ENCODE measurements at places on chromosomes 5 and 9.

GRCh38 chr9:16642421-16643109 lies 227.9 kb downstream of the BNC2 start:
- no peak for DNase-seq

- DNase-seq = no peak
Observed at GRCh38 chr9:21333226-21333625, 2.0 kb downstream of the KLHL9 start.

- DNase-seq = no peak
Observed at GRCh38 chr5:119395080-119395836, 39.4 kb downstream of the TNFAIP8 start.

- no peak for DNase-seq
Observed at GRCh38 chr9:93662952-93663572, 86.7 kb downstream of the PHF2 start.

DNA sequence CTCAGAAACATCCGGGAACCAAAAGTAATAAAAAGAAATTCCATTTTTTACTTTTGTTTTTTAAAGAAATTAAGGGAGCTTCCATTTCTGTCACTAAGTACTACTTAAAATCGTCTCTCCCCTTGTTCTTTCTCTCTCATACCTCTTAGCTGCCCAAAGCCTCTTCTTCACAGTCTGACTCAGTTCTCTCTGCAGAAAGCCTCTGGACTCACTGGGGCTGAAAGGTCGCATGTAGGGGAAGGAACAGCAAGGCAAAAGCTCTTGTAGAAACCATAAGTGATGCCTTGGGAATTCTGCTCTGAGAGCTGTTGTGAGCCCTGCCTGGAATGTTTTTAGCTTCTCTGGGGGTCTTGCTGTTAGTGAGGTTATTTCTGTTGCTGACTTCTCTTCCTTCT lies 100.8 kb upstream of the RANBP3L start:
- DNase-seq = no peak

- no peak for DNase-seq
Observed at GRCh38 chr5:151662805-151663204, 23.9 kb downstream of the SPARC start.

DNA sequence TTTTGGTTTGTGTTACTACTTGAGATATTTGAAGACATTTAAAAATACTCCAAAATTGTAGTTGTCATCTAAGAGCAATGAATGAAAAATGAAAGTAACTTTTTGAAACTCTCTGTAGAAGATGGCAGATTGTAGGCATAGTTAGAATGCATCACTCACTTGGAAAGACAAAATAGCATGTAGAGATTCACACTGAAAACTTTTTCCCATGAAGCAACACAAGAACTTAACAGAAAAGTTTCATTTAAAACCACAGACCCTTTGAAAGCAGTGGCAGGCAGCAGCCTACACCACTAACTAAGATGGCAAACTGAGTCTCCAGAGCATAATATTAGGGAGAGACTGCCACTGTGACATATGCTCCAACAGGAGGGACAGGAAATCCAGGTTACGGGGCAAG lies 18.9 kb upstream of the FAM174A start:
- DNase-seq = no peak

- DNase-seq = no peak
Observed at GRCh38 chr9:82148901-82149461, 160.4 kb downstream of the SPATA31D1 start.

GRCh38 chr9:133115604-133116345 lies 5.3 kb downstream of the RALGDS start:
- no peak for DNase-seq

DNA sequence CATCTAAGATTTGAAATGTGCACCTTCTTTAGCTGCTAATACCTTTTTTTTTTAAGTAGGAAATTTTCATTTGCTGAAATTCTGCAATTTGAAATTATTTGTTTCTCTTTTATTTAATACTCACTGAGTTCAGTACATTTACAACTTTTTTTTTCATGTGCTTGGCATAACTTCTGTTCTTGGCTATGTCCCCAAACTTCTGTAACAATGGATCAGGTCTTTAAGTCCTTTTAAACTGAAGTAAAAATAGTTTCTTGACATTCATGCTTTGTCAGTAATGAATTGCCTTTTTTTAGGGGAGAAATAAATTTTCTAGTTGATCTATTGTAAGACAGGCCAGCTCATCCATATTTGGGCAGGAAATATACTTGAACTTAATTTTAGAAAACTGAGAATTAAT lies 41.5 kb downstream of the EDIL3 start:
- no peak for DNase-seq

DNA sequence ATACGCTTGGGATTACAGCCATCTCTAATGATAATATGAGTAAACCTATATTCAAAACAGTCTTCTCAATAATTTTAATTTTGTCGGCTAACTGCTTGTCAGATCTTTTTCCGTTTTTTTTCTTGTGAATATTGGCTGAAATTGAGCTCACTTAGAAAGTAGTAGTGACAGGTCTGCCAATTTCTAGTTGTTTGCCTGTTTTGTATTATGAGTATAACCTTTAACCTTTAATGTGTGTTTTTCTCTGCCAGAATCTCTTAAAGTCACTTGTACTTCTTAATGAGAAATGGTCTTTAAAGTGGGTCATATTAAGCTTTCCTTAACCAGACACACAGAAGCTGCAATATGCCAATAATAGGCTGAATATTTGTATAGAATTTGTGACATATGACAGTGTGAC lies 511.0 kb downstream of the CSNK1G3 start:
- no peak for DNase-seq

DNA sequence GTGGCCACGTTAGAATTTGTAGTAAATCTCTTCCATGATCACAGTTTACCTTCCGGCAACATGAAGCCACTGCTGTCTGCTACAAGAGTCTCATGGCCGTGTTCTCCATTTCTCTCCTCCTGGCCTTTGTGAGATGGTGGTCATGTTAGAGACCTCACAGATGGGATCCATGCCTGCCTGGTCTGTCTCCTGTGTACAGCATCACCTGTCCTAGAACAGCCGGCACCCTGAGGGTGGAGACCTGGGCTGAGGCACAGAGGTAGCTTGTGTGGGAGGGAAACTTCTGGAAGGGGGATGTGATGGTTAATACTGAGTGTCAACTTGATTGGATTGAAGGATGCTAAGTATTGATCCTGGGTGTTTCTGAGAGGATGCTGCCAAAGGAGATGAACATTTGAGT lies 3.1 kb upstream of the FCN2 start:
- no peak for DNase-seq

GRCh38 chr5:126640866-126641265 lies 40.1 kb downstream of the PHAX start:
- DNase-seq = no peak

DNA sequence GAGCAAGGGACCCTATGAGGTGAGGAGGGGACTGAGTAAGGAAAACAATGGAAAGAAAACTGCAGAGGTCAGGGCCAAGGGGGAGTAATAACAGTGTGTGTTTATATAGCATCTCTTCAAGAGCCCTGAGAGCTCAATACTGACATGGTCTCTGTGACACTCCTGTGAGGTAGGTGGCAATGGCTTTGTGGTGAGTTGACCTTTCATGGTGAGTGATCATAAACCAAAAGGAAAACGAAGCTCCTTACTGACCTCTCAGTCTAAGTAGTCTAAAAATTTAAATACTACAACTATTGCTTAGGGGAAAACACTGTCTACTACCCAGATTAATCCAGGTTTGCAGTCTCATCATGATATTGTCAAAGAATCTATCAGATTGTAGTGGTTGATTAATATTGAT lies 130.9 kb downstream of the SNCAIP start:
- no peak for DNase-seq

GRCh38 chr5:139961435-139962157 lies 81.5 kb downstream of the NRG2 start:
- no peak for DNase-seq

GRCh38 chr9:107886826-107887225 lies 397.3 kb upstream of the KLF4 start:
- no peak for DNase-seq

- DNase-seq = no peak
Observed at GRCh38 chr9:69093471-69094103, 58.0 kb downstream of the FXN start.

DNA sequence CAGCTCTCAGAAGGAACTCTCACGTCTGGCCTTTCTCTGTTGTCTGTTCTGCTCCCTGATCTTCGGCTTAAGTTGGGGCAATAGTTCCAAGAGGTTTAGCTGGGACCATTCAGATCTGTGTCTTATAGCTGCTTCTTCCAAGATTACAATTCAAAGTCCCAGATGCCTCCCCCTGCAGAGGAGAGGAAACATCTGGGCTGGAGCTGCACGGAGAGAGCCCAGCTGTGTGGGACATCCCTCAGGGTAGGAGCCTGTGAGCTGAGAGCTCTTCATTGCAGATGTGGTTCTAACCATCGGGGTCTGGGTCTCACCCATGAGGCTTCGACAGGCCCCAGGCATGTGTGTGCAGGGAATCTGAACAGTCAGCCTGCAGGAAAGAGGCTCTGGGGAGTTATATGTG lies 9.0 kb upstream of the PHF19 start:
- DNase-seq = no peak

GRCh38 chr9:95311961-95312360 lies 5.5 kb downstream of the FANCC start:
- DNase-seq = no peak

DNA sequence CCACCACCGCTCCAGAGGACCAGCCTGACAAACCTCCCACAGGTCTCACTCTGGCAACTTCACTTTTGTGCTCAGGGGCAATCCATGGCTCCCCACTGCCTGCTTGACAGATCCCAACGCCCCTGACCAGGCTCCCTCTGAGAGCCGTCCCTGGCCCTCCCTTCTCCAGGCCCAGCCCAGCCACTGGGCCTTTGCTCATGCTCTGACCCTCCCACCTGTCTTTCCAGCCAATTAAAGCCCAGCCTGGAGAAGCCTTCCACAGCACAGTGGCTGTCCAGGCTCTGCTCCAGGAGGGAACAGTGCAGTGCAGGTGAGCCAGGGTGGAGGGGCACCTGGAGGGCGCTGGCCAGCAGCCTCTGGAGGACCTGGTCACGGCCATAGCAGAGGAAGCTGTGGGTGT lies 3.3 kb downstream of the ENTPD2 start:
- no peak for DNase-seq

DNA sequence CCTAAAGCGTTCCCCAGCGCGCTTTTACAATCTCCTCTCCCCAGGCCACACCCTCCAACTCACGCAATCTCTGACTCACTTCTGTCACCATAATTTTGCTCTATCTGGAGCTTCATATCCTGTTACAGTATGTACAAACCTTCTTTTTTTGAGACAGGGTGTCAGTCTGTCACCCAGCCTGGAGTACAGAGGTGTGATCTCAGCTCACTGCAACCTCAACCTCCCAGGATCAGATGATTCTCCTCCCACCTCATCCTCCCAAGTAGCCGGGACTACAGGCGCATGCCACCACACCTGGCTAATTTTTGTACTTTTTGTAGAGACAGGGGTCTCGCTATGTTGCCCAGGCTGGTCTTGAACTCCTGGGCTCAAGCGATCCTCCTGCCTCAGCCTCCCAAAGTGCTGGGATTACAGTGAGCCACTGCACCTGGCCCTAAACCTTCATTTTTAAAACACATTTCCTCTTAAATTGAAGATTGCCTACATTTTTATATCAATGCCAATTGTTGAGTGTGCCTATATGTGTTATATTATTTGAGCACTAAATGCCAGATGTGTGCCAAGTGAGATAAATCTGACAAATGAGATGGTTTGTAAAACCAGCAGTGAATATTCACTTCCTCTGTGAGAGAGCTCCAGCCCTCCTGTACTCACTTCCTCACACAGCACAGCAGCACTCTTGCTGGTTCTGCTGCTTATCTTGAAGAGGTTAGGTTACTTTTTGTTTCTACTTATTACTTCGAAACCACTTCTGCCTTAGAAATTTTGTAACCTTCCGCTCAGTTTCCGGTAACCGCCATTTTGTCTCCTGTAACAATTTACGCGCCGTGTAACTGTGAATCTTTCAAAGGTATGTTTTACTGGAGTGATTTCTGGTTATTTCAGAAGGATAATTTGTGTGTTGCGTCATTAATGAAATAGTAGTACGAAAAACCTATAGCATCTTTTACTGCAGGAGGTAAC lies 57.9 kb downstream of the DOCK8 start:
- no peak for DNase-seq

DNA sequence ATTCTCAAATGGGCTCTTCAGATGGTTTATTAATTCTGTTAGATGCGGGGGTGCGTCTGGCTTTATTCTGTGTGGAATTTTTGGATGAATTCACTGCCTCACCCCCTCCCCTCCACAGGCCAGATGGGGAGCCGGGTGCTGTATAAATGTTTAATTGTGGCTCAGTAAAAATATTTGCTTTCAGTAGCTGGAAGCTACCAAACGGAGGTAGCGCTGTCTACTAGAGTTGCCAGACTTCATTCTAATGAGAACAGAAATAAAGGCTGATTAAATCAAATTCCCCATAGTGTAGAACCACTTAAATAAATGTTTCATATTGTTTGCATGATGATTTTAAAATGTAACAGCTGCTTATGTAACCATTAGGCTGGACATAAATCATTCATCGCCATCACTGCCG lies 34.5 kb upstream of the KCNMB1 start:
- DNase-seq = no peak

DNA sequence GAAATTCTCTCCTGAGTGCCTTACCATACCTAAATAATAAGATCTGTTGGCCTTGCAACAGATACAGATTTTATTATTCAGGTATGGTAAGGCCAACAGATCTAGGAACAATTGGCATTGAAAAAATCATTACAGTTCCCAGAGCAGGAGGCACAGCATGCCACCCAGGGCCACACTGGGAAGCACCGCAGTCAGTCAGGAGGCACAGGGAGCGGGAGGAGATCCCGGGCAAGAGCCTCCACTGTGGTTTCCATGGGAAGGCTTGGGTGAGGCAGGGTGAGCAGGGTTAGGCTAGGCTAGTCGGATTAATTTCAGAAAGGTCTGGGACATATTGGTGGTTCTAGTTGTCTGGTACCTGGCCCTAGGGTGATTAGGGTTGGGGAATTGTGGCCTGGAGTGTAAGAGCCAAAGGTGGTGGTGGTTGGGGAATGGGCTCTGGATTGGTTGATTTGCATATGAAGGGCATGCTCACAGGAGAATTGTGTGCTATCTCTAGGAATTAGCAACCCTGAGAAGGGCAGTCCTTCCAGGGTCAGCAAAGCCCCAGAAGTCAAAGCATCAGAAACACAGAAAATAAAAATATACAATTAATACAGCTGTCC lies 111.4 kb downstream of the PDE8B start:
- DNase-seq = no peak

DNA sequence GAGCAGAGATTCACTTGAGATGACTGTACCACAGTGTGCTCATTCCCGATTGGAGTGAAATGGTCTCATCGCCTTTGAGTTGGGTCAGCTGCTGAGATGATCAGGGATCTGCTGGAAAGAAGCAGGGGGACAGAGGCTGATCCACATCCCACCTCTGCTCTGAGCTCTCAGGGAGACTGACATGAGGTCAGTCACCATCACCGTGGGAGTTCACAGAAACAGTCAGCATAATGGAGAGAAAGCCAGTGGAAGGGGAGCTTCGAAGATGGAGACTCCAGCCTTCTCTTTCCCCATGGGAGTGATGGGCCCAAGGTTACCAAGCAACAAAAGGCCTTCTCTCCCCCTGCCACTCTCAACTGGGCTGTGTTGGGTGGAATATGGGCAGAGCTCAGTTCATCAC lies 276.4 kb downstream of the CDK5RAP2 start:
- DNase-seq = no peak
